ENCODE measurements at places on chromosomes 4 and X.
A peak's percentile ranks its signal among the peaks of the same experiment; 100 is the strongest.

- DNase-seq = no peak
Observed at GRCh38 chr4:94527556-94528233, 76.0 kb downstream of the PDLIM5 start.

DNA sequence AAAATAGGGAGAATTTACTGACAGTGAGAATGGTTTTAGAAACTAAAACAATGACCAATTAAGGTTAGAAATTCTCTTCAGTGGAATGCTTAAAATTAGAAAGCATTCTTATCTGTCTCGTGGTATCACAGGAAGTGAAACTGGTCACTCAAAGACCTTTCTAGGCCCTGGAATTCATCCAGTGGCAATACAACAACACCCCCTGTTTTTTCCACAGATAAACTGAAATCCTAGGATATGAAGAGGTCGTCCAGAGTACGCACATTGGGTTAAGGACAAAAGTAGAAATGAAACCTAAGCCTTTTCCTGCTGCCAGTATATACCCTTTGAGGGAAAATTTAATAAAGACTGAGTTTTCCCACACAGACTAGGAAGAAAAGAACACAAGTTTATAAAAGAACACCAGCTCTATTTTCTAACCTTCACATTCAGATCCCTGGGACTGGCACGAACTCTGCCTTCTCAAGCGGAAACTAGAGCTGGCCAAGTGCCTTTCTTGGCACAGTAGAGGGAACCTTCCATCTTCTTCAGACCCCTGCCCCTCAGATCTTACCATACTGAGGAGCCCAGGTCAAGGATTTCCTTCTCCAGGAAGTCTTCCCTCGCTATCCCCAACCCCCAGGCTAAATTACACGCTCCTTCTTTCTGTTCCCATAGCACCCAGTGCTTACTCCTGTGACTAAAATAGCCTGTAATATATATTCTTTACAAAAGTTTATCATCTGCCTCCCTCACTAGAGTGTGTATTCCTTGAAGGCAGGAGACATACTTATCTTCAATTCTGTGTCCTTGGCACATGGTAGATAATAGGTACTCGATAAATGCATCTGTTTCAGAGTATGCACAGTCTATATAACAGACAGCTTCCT, 16.9 kb downstream of the LHFPL1 start:
- DNase-seq = no peak

DNA sequence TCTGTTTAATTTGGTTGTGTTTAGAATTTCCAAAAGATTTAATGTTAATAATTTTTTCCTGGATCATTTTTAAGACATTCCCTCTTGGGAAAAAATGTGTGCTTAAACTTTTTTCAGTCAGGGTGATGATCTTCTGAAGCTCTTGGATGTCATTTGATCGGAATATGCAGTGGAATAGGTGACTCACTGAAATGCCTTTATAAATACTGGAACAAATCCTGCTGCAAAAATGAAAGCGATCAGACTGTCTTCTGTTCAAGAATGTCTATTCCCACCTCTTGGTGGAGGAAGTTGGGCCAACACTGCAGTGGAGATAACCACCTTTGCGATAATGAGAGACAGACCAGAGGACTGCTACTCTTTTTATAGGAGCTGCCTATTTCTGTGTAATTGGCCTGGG, 46.7 kb downstream of the LARP1B start:
- DNase-seq = no peak

DNA sequence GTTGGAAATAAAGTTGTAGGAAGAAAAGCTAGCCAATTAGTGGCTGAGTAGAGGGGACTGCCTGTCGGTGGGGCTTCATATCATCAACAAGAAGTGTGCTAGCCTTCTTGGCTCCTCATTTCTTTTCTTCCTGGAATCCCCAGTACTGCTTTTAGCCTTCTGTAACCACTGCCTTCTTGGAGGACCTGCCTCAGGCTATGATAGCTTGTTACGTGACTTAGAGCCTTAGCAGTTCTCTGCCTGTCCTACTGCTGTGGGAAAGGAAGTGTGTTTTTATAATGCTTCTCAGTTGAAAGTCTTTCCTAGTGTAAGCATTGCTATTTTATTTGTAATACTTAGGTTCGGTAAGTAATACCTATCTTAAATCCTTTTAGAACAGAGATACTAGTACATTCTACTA, 61.9 kb downstream of the LARP1B start:
- no peak for DNase-seq

DNA sequence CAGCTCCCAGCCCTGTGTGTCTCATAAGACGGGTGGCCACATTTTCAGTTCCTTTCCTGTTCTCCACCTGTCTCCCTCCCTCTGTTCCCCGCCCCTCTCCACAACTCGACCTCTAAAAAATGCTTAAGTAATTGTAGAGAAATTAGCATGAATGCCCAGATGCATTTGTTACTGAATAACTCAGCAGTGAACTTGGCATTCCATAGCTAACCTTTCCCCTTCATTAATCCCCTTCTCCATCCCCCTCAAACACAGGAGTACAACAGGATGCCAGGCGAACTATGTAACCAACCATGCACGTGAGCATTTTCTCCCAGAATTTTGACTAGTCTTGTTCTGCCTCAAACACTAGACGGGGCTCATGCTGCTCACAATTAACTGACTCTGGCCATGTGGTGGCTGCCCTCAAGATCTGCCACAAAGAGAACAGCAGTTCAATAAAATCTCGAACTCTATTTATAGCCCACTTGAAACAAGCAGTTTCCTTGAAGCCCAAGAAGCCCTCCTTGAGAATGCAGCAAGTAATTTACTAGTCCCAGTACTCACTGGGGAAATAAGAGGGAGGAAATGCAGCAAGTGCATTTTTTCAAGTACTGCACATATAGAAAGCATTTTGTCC, 351.2 kb downstream of the ARHGAP24 start:
- DNase-seq = peak; percentile 33

- DNase-seq = no peak
Observed at GRCh38 chr4:146577111-146577510, 55.4 kb upstream of the SLC10A7 start.

DNA sequence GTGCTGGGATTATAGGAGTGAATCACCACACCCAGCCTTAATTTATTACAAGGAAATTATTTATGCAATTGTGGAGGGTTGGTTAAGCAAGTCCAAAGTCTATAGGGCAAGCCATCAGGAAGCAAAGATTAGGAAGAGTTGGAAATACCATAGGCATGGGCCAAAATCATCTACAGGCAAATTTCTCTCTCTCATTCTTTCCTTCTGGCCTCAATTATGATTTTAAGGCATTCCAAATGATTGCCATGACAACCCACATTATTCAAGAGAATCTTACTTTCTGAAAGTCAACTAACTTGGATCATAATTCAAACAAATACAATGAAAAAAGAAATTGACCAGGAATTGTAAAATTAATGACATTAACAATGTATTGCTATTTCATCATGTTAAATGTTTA, 400.8 kb downstream of the GPM6A start:
- no peak for DNase-seq

GRCh38 chr4:128155231-128155855, 94.2 kb downstream of the LARP1B start:
- no peak for DNase-seq

DNA sequence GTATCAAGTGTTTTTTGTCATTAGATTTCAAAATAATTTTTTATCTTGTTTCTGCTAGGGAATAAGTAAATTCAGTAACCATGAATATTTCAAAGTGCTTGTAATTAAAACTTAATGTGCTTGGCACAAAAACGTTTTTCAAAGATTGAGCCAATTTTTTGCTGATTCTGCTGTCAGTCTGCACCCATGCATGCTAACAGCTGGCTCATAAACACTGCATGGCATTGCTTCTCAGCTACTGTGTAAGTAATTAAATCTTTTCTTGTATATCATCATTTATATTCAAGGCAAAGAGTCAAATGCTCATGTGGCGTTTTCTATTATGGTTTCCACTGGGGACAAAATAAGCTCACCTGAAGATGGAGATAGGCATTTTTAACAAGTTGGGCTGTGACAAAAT, 66.8 kb upstream of the SPANXN2 start:
- no peak for DNase-seq

DNA sequence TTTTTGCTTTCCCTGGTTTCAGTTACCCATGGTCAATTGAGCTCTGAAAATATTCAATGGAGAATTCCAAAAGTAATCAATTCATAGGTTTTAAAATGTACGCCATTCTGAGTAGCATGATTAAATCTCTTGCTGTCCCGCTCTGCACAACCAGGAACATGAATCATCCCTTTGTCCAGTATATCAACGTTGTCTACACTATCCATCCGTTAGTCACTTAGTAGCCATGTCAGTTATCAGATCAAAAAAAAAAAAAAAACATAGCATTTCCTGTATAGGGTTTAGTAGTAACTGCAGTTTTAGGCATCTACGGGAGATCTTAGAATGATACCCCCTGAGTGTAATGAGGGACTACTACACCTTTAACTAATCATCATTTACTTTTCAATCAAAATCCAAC, 15.1 kb downstream of the LAMP2 start:
- no peak for DNase-seq

DNA sequence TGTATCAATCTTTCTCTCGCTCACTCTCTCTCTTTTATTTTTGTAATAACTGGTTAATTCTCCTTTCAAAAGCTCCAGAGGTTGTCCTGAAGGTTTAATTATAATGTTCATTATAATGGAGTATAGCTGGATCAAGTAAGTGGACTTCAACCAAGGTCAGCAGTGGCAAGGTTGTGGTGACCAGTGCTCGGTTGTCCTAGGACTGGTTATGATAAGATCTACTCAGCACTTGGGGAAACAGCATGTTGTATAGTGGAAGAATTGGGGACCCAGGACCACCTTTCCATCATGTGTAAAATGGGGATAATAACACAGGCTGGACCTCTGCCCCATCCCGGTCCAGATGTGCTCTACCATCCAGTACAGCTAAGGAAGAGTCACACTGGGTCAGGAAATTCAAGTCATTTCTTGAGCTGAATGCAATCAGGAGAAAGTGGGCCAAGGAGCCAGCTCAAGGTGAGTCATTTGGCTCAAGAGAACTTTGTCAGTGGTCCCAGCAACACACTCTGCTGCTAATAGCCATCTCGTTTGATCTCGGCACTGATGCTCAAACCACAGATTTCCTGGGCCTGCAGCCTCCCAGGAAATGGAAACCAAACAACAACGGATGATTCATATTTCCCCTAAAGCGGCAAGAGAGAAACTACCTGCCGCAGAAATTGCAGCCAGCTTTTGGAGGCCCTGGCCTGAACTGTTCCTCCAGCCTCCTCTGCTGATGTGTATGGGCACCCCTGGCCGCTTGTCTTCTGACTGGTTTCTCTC, 123.6 kb upstream of the RBPJ start:
- no peak for DNase-seq

DNA sequence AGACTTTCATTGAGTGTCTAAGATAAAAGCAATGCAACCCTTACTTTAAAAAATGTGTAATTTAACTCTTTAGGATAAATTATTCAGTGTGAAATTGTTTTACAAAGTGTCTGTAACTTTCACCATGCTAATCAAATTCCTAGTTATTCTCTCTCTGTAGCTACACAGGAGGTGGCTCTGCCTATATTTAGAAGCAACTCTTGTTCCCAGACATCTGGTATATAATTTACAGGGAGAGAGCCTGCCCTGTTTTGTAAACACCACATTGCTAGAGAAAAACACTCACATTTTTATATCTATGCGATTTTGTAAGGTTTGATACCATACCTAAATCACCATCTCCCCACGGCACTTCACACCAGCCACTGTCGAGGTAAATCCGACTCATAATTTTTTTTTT, 35.5 kb upstream of the SPATA4 start:
- DNase-seq = no peak

- DNase-seq = peak; percentile 68
Observed at GRCh38 chr4:26342328-26343037, 21.7 kb downstream of the RBPJ start.

- DNase-seq = no peak
Observed at GRCh38 chr4:62271107-62271506, 1071.0 kb downstream of the ADGRL3 start.

GRCh38 chr4:182812916-182813315, 104.3 kb downstream of the DCTD start:
- DNase-seq = no peak

- DNase-seq = no peak
Observed at GRCh38 chr4:3727847-3728469, 38.2 kb upstream of the ADRA2C start.

- no peak for DNase-seq
Observed at GRCh38 chrX:2652106-2652505, 39.0 kb upstream of the CD99 start.

DNA sequence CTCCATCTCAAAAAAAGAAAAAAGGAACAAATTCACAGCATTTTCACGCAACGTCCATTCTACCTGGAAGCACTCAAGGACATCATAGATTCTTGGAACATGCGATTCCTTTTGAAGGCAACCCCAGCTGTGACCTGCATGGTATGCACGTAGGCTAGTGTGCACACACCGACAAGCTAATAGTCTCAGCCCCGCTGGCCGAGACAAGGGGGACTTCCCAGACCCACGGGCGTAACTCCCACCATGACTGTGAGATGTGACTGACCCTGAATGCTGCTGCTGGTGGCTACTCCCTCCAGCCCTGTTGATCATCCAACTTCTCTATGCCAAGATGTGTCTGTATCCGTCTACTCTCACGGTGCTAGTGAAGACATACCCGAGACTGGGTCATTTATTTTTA, 78.3 kb downstream of the CRLF2 start:
- no peak for DNase-seq

DNA sequence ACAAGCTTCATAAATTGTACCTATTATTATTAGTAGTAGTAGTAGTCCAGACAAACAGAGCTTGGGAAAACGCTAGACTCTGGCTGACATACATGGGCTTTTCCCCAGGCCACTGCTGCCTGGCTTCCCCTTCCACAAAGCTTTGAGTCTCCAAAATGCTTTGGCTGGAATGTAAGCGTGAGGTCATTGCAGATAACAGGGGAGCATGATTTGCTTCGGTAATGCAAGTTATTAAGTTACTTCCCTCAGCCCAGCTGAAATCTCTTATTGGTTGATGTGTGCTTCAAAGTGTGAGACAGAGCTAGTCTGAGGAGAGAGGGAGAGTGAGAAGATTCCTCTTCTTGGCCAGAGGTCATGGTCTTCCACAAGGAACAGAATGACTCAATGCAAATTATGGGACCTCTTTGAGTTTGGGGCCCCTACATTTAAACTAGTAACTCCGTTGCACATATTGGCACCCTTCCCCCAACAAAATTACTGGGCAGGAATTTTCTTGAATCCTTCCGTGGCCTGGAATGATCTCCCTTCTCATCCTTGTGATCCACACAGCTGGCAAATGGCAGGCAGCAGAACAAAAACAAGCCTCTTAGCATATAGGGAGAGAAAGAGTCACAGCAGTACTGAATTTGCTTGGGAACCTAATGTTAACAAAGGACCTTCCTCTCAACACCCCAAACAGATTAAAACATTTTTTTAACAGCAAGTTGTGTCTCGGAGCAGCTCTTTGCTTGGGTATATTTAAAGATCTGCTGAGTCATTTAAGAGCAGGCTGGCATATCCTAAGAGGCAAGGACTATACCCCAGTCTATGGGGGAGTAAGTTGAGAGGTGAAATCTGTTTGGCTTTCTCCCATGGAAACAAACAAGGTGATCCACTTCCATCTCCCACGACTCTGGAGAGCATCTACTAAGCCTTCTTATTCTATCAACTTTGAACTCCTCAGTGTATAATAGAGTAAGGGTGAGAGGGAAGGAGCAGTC, 19.9 kb downstream of the AR start:
- no peak for DNase-seq
